ENCODE measurements at places on chromosomes 3 and 15.

DNA sequence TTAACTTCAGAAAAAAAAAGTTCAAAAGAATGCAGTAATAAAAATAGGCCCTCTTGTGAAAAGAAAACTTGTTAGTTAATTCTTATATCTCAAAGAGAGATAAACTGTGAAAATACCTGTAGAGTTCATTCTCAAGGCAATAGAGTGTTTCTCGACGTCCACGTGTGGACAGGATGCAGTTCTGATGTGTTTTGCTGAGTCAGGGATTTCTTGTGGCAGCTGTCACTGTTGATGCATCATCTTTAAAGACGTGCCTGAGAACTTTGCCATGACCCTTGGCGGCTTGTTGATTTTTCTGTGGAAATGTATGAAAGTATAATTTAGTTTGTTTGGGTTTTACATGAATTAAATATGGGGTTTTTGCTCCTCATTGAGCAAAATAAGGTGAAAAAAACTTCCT lies 702.2 kb downstream of the NLGN1 start:
- DNase-seq = no peak
- no peaks in the 10 kb centered on the region for H3K27me3 ChIP-seq
- H3K4me1 ChIP-seq = no peaks in the 10 kb centered on the region
- no peak overlapping the region for H3K4me3 ChIP-seq
- H3K36me3 ChIP-seq = no peaks in the 10 kb centered on the region
- no peak overlapping the region for H3K27ac ChIP-seq

DNA sequence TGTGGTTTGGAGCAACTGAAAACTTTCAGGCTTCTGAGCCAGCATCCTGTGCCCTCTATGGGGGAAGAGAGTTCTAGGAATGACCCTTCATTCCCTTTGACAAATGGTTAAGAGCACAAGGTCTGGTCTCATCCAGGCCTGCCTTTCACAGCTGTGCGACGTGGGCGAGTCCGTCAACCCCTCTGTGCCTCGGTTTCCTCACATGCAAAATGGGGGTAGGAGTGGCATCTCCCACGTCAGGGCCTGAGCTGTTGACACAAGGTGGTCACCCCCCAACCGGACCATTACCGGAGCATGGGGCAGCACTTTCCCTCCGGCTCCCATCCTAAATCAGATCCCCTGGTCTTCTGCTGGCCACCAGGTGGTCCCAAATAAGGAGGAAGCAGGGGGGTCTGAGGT lies 70.4 kb downstream of the ATP2B2 start:
- no peak for DNase-seq
- H3K36me3 ChIP-seq = no peaks in the 10 kb centered on the region
- H3K27me3 ChIP-seq = no peaks in the 10 kb centered on the region
- H3K4me3 ChIP-seq = no peak overlapping the region
- peaks cover 28% of the 10 kb centered on the region for H3K4me1 ChIP-seq
- H3K27ac ChIP-seq = no peak overlapping the region

GRCh38 chr3:14358426-14359211 lies 43.8 kb upstream of the SLC6A6 start:
- H3K36me3 ChIP-seq = no peaks in the 10 kb centered on the region
- no peak overlapping the region for H3K27ac ChIP-seq
- peaks cover 7% of the 10 kb centered on the region for H3K27me3 ChIP-seq
- no peaks in the 10 kb centered on the region for H3K4me1 ChIP-seq

- H3K36me3 ChIP-seq = no peaks in the 10 kb centered on the region
- H3K27me3 ChIP-seq = no peaks in the 10 kb centered on the region
- H3K4me1 ChIP-seq = no peaks in the 10 kb centered on the region
- no peak overlapping the region for H3K4me3 ChIP-seq
These were observed 6.5 kb downstream of the CHST13 start for GRCh38 chr3:126530171-126531050.

- DNase-seq = no peak
- no peaks in the 10 kb centered on the region for H3K36me3 ChIP-seq
These were observed 93.6 kb upstream of the LPP start for GRCh38 chr3:188060264-188060835.

- no peaks in the 10 kb centered on the region for H3K36me3 ChIP-seq
- H3K4me1 ChIP-seq = no peaks in the 10 kb centered on the region
These were observed 11.4 kb upstream of the C3orf22 start for GRCh38 chr3:126570103-126570541.

All from activated B cell treated with CpG ODN at 0.5 μM for 24 hours (primary cell).